ENCODE measurements at places on chromosomes 3 and 15.

DNA sequence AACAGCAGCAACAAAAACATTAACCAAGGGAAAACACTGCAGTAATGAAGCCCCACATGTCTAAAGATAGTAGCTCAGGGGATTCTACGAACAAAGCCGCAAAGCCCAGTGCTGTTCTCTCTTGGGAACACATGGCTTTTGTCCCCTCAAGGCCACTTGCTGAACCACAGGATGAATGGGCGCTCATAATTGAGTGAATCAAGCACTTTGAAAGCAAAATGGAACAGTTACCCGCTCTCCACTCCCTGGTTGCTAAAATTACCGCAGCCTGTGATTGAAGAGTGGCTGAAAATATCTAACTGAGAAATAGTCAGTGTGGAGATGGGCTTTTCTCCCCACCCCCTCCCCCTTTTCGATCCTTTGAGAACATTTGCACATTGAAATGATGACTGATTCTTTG is 39.6 kb downstream of the RASGRF1 start:
- no peak for DNase-seq

DNA sequence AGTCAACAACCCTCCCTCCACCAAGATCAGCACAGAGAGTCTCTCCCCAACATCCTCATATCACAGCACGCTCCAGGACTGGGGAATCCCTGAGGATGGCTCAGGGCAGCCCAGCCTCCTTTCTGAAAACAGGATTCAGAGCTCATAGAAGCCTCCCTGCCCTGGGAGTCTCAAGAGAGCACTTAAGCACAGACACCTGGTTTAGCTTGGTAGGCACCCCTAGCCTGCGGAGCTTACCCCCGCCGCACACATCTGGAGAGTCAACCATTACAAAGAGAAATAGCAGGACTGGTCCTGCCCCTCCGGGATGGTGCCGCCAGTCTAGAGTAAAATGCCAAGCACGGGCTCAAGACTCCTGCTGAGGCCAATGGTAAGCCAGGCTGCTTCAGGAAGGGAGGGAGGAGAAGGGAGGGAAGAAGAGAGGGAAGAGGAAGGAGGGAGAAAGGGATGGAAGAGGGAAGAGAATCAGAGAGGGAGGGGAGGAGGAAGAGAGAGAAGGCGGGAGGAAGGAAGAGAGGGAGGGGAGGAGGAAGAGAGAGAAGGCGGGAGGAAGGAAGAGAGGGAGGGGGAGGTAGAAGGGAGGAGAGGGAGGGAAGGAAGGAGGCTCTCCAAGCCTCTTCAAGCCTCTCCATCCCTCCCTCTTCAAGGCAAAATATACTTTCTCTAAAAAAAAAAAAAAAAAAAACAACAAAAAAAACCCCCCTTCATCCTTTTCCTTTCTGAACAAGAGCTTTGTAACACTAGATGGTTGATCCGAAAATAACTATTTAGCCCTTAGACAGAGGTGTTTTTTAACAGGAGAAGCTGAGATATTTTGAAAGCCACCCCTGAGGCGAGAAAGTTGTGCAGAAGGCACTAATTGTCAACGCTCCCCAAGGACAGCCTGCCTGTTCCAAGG is 278.6 kb upstream of the TLE3 start:
- DNase-seq, result no peak

DNA sequence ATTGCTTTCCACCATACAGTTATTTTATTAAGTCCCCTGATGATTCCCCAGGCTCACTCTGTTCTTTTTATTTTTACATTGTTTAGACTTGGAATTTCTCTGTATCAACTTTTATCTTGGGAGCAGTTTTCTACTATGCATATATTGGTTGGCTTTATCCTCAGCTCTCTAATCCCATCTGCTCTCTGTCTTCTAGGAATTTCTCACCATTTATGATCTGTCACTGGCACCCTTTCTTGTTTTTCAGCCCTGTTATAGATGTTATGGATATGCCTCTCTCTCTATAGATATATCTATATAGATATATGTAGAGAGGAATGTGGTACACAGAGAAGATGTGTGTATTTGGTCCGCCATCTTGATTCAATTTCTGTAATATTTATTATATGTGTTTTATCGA is 90.5 kb downstream of the SH3GL3 start:
- no peak for DNase-seq

- DNase-seq, result no peak
Observed at GRCh38 chr3:119731560-119732343, 28.9 kb downstream of the CFAP91 start.

DNA sequence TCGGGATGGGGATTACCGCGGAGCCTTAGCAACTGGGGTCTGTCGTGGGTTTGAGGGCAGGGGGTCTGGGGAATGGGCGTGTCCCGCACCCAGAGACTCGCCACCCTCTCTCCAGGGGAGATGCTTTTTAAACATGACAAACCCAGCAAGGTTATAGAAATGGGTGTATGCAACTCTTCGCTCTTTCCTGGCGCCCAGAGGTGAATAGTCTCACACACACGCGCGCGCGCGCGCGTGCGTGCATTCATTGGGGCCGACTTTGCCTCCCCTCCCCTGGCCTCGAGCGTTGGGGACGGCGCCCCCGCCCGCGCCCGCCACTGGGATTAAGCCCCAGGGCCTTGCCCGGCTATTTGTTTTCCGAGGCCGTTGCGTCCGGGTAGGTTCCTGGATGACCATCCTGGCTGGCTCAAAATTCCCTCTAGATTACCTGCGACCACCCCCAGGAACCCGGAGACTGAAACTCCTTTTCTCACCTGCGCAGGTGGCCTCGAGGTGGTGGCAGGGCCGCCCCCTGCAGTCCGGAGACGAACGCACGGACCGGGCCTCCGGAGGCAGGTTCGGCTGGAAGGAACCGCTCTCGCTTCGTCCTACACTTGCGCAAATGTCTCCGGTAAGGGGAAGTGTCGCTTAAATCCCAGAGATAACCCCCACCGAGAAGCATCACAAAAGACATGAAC is 777 bp downstream of the GPR160 start:
- peak; percentile 59 for DNase-seq

- DNase-seq, result no peak
Observed at GRCh38 chr15:39669241-39669640, 88.4 kb downstream of the THBS1 start.

GRCh38 chr15:66291816-66292570 is 1.4 kb upstream of the DIS3L start:
- DNase-seq, result peak; percentile 2

GRCh38 chr3:48399387-48400172 is 27.6 kb downstream of the FBXW12 start:
- DNase-seq, result no peak

DNA sequence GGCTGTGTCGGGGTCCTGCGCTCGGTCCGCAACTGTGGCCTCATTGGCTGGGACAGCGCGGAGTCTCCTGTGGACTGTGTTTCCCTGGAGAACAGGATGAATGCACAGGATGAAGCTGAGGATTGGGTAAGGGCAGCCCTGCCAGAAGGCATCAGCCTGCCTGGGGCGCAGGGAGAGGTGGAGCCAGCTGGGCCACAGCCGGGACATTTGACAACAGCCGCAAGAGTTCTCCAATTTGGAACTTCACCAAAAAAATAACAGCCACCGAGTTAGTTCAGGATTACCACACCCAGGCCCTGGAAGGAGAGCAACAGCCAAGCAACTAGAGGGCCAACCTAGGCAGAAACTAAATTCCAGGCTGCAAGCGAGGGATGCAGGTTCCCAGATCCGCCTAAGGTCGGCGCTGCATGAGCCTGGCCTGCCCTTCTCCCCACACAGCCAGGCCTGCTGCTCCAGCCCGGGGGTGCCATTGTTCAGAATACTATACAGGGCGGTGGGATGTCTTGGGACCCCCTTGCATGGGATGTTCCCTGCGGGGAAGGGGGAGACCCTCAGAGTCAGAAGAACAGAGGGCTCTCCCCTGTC is 229.3 kb downstream of the OCA2 start:
- no peak for DNase-seq

GRCh38 chr3:142852009-142852408 is 36.9 kb downstream of the PCOLCE2 start:
- DNase-seq, result peak; percentile 8

- DNase-seq, result no peak
Observed at GRCh38 chr15:65893060-65893459, 23.8 kb downstream of the RAB11A start.

GRCh38 chr3:71247221-71247957 is 336.1 kb downstream of the FOXP1 start:
- DNase-seq, result no peak

GRCh38 chr3:10667269-10667668 is 148.8 kb upstream of the SLC6A11 start:
- DNase-seq, result peak; percentile 50

All from GM12865 (cell line).